Gastrocnemius medialis (tissue), 4 donors: ENCODE measurements at places on chromosomes 3 and 15. TPM values are rescaled to one million over a fixed set of nuclear protein-coding genes. Genes with fewer than 3 reads are reported as not detected.
A peak's percentile ranks its signal among the peaks of the same experiment; 100 is the strongest.

GRIP2 gene
- 4.7 TPM for total RNA-seq

NOP10 gene
- total RNA-seq: 194 TPM

SPTBN5 gene
- 0.05 TPM for total RNA-seq

MORF4L1 gene
- total RNA-seq: 372 TPM

- DNase-seq: peak; percentile 23
- H3K27me3 ChIP-seq: no peaks in the 10 kb centered on the region
- peaks cover 28% of the 10 kb centered on the region for H3K4me1 ChIP-seq
- no peaks in the 10 kb centered on the region for H3K36me3 ChIP-seq
These were observed 420.6 kb upstream of the RBMS3 start for GRCh38 chr3:28860307-28860706.

GRCh38 chr3:160196511-160197104 lies 28.6 kb upstream of the C3orf80 start:
- H3K4me3 ChIP-seq: no peak overlapping the region
- H3K27ac ChIP-seq: no peak overlapping the region
- H3K4me1 ChIP-seq: no peaks in the 10 kb centered on the region

GRCh38 chr15:96586901-96587300 lies 256.4 kb downstream of the NR2F2 start:
- DNase-seq: no peak
- H3K36me3 ChIP-seq: no peaks in the 10 kb centered on the region
- no peak overlapping the region for H3K4me3 ChIP-seq
- no peaks in the 10 kb centered on the region for H3K27me3 ChIP-seq
- no peaks in the 10 kb centered on the region for H3K4me1 ChIP-seq

GRCh38 chr3:32577581-32578556 lies 7.2 kb upstream of the DYNC1LI1 start:
- H3K27ac ChIP-seq: peak overlapping the region; percentile 6
- H3K4me3 ChIP-seq: no peak overlapping the region
- no peaks in the 10 kb centered on the region for H3K36me3 ChIP-seq
- no peaks in the 10 kb centered on the region for H3K4me1 ChIP-seq

GRCh38 chr3:52088445-52089367 lies 32.3 kb upstream of the DUSP7 start:
- no peaks in the 10 kb centered on the region for H3K27me3 ChIP-seq
- H3K4me1 ChIP-seq: peaks cover 9% of the 10 kb centered on the region
- DNase-seq: no peak
- no peaks in the 10 kb centered on the region for H3K36me3 ChIP-seq
- H3K4me3 ChIP-seq: no peak overlapping the region

GRCh38 chr3:157130467-157131251 lies 29.3 kb downstream of the CCNL1 start:
- H3K36me3 ChIP-seq: no peaks in the 10 kb centered on the region
- H3K27ac ChIP-seq: peak overlapping the region; percentile 72
- peak; percentile 63 for DNase-seq
- peak overlapping the region; percentile 34 for H3K4me3 ChIP-seq

DNA sequence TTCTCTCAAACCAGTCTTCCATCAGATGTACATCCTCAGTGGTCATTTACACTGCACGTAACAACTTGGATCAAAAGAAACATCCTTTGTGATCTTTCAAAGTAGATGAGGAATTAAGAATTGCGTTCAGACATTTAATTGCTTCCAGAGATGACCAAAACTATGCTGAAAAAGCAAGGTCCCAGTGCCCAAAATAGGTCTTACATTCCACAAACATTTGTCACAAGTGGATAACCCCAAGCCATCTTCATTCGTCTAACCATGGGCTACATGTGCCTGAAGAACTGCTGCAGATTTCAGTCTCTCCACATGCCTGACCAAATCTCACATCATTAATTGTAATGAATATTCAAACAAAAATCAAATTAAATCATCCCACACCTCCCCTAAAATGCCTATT lies 273.6 kb downstream of the SHOX2 start:
- no peak overlapping the region for H3K27ac ChIP-seq
- no peaks in the 10 kb centered on the region for H3K27me3 ChIP-seq
- H3K4me3 ChIP-seq: no peak overlapping the region
- H3K4me1 ChIP-seq: no peaks in the 10 kb centered on the region

DNA sequence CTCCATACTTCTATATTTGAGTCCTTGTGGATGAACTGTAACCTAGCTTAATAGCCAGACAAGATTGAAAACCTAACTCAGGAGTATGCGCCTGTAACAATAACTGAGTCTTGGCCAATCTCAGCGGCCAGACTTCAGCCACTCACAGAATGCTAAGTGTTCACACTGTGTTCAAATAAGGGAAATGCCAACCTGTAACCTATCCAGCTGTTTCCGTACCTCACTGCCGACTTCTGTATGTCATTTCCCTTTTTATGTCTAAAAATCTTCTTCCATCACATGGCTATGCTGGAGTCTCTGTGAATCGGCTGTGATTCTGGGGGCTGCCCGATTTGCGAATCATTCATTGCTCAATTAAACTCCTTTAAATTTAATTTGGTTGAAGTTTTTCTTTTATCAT lies 169.2 kb downstream of the NFKBIZ start:
- no peaks in the 10 kb centered on the region for H3K36me3 ChIP-seq
- H3K27me3 ChIP-seq: no peaks in the 10 kb centered on the region
- H3K4me3 ChIP-seq: no peak overlapping the region
- DNase-seq: no peak
